Stomach (tissue), 19 donors: ENCODE measurements at places on chromosomes 16 and 17. TPM values are rescaled to one million over a fixed set of nuclear protein-coding genes. Genes with fewer than 3 reads are reported as not detected.

GRCh38 chr16:64540434-64540833 is 581.4 kb downstream of the CDH11 start:
- no peak for DNase-seq
- H3K27ac ChIP-seq: no peak overlapping the region
- no peaks in the 10 kb centered on the region for H3K27me3 ChIP-seq
- H3K36me3 ChIP-seq: no peaks in the 10 kb centered on the region

DNA sequence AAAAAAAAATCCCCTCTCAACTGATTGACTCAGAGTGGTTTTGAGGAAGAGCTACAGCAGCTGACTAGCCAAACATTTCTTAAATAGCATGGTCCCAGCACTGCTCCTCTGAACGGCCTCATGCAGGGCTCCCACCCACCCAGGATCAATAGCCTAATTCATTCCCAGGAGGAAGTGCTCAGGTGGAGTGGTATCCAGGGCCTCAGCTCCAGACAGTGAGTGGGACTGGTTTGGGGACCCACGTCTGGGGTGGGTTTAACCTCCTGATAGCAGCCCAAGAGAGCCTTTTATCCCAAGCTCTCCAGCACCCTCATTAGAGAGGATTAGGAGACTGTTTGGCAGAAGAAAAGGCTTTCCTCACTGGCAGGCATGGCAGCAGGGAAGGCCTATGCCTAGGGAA is 68.5 kb upstream of the CDH5 start:
- H3K27ac ChIP-seq: no peak overlapping the region
- no peaks in the 10 kb centered on the region for H3K36me3 ChIP-seq
- no peak for DNase-seq
- H3K4me3 ChIP-seq: no peak overlapping the region
- no peaks in the 10 kb centered on the region for H3K27me3 ChIP-seq

DNA sequence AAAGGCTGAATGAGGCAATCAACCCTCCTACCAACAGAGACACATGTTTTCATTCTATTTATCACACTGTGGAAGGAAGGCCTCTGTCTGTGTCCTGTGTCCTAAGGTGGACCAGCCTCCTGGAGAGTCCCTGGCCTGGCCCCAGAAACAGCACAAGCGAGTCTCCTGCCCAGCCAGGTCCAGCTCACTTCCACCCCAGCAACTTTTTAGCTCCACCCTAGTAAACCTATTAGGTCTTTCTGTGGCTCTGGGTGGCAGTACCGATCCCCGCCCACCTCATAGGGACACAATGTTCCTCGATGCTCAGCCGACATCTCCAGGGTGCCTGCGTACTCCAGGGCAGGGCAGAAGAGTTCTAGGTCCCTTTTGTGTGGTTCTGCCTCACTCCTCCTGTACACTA is 10.7 kb downstream of the DRC3 start:
- no peaks in the 10 kb centered on the region for H3K4me1 ChIP-seq
- H3K27me3 ChIP-seq: no peaks in the 10 kb centered on the region
- H3K4me3 ChIP-seq: no peak overlapping the region
- DNase-seq: peak; percentile 58

IGFBP4 gene
- 239 TPM for total RNA-seq

- DNase-seq: no peak
- H3K27me3 ChIP-seq: no peaks in the 10 kb centered on the region
- H3K27ac ChIP-seq: peak overlapping the region; percentile 81
- H3K4me1 ChIP-seq: no peaks in the 10 kb centered on the region
- no peak overlapping the region for H3K4me3 ChIP-seq
These were observed 35.2 kb downstream of the GJC1 start for GRCh38 chr17:44794851-44795413.

DNA sequence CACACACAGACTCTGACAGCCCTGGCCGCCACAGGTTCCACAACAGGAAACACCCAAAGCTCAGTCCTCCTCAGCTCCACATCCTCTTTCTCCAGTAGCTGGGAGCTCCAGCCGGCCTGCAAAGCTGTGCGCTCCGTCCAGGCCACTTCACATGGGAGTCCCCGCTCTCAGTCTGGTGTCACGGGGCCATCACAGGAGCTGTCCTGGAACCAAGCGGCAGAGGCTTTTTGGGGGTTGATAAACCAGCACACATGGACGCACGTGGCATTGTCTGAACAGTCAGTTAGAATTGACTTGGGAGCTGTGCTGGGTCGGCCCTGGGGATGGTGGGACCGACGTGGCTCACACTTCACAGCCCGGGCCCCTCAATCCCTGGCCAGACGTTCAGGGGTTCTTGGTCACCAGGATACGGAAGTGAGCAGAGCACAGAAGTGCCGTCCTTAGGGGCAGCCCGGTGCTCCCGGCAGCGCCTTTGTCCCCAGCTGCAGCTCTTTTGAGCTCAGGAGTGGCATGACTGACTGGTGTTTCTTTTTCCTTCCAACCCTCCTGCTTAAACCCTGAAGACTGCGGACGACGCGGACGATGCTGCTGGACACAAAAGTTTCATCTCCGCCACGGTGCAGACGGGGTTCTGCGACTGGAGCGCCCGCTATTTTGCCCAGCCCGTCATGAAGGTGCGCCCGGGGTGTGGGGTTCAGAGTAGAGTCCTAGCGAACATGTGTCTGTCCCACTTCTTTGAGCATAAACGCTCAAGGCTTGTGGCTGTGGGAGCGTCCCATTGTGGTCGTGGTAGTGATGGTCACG is 66.6 kb upstream of the CHMP6 start:
- no peak overlapping the region for H3K4me3 ChIP-seq
- H3K36me3 ChIP-seq: peaks cover 88% of the 10 kb centered on the region
- H3K4me1 ChIP-seq: peaks cover 1% of the 10 kb centered on the region
- no peak overlapping the region for H3K27ac ChIP-seq
- no peaks in the 10 kb centered on the region for H3K27me3 ChIP-seq
- no peak for DNase-seq

- peak; percentile 38 for DNase-seq
- no peaks in the 10 kb centered on the region for H3K4me1 ChIP-seq
- H3K27me3 ChIP-seq: no peaks in the 10 kb centered on the region
- H3K4me3 ChIP-seq: peak overlapping the region; percentile 7
These were observed 146.6 kb downstream of the USP22 start for GRCh38 chr17:20896153-20896649.

GRCh38 chr17:19342611-19343255 is 19.8 kb downstream of the B9D1 start:
- H3K27me3 ChIP-seq: no peaks in the 10 kb centered on the region
- peak overlapping the region; percentile 26 for H3K27ac ChIP-seq
- DNase-seq: no peak

DNA sequence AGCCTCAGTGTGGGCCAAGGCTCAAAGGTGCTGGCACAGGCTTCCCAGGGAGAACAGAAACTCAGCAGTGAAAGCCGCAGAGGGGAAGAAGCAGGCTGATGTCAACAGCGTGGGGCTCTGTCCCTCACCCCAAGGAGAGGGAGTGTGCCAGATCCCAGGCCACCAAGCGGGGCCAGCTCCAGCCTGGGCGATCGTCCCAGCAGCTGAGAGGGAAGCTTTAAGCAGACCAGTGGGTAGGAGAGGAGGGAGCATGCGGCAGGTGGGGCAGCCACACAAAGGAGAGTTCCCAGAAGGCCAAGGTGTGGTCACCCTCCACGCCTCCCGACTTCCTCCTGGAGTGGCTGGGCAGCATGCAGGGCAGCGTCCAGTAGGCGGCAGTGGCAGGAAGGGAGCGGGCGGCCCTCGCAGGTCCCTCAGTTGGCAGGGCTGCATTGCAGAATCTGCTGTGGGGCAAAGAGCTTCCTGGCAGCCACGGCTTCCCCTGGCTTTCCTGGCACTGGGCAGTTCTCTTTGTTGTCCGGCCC is 6.0 kb downstream of the SYNGR2 start:
- peak overlapping the region; percentile 97 for H3K27ac ChIP-seq
- DNase-seq: peak; percentile 96
- no peaks in the 10 kb centered on the region for H3K27me3 ChIP-seq
- H3K4me3 ChIP-seq: no peak overlapping the region

- no peak overlapping the region for H3K4me3 ChIP-seq
- H3K27ac ChIP-seq: peak overlapping the region; percentile 85
- H3K27me3 ChIP-seq: no peaks in the 10 kb centered on the region
These were observed 69.8 kb upstream of the PLCG2 start for GRCh38 chr16:81709016-81709900.

- no peaks in the 10 kb centered on the region for H3K36me3 ChIP-seq
- no peak overlapping the region for H3K4me3 ChIP-seq
- no peaks in the 10 kb centered on the region for H3K27me3 ChIP-seq
These were observed 73.8 kb downstream of the XYLT1 start for GRCh38 chr16:17396762-17397498.

- no peak for DNase-seq
- H3K27ac ChIP-seq: no peak overlapping the region
- H3K4me3 ChIP-seq: no peak overlapping the region
- no peaks in the 10 kb centered on the region for H3K27me3 ChIP-seq
These were observed 12.8 kb upstream of the CBFB start for GRCh38 chr16:67016143-67016542.

- H3K4me3 ChIP-seq: peak overlapping the region; percentile 92
- H3K27me3 ChIP-seq: no peaks in the 10 kb centered on the region
- peak; percentile 93 for DNase-seq
- H3K27ac ChIP-seq: peak overlapping the region; percentile 100
- no peaks in the 10 kb centered on the region for H3K36me3 ChIP-seq
- peaks cover 58% of the 10 kb centered on the region for H3K4me1 ChIP-seq
These were observed 1.0 kb upstream of the HEXIM2 start for GRCh38 chr17:45160447-45161287.

DNA sequence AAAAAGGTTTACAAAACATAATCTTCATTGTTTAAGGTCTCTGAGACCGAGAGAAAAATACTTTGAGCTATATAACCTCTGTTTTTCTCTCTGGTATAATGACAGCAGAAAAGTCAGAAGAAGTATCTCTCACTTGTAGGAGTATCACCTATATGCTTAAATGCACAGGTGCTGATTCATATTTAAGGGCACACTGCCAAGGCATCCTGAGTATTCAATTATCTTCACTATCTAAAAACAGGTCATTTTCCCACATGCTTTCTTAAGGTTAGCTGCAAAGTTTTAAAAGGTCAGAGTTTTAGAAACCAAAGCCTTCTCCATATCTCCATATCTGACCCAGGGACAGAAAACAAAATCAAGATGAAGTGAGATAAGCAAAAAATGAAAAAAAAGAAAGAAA is 99.3 kb upstream of the C17orf78 start:
- H3K27me3 ChIP-seq: no peaks in the 10 kb centered on the region
- no peak overlapping the region for H3K27ac ChIP-seq
- H3K4me1 ChIP-seq: peaks cover 4% of the 10 kb centered on the region

DNA sequence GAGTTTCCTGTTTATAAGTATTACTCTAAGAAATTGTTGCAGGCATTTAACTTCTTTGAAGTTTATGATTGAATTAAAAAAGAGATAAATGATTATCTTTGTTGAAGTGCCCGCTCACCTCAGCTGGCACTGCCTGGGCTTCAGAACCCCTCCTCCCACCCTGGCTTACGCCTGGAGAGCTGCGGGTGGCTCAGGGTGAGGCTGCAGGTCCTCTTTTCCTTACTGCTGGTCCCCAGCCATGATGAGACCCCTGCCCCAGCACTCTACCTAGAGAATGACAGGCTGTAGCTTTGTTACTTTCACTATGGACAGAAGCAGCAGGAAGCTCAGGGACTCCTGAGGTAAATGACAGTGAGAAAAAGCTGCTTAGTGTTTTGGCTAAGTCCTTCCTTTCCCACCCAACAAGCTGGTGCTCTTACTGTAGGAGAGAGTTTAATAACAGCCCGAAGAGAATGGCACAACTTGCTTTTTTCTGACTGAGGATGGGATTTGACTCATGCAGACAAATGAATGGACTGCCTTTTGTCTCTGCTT is 62.1 kb downstream of the EPN2 start:
- H3K27me3 ChIP-seq: no peaks in the 10 kb centered on the region
- no peak for DNase-seq
- peak overlapping the region; percentile 43 for H3K27ac ChIP-seq
- no peaks in the 10 kb centered on the region for H3K36me3 ChIP-seq

GRCh38 chr16:12010388-12011251 is 34.1 kb downstream of the SNX29 start:
- H3K27me3 ChIP-seq: no peaks in the 10 kb centered on the region
- H3K4me1 ChIP-seq: no peaks in the 10 kb centered on the region
- H3K4me3 ChIP-seq: no peak overlapping the region
- H3K27ac ChIP-seq: no peak overlapping the region
- DNase-seq: no peak

NOL11 gene
- total RNA-seq: 53.2 TPM

DNA sequence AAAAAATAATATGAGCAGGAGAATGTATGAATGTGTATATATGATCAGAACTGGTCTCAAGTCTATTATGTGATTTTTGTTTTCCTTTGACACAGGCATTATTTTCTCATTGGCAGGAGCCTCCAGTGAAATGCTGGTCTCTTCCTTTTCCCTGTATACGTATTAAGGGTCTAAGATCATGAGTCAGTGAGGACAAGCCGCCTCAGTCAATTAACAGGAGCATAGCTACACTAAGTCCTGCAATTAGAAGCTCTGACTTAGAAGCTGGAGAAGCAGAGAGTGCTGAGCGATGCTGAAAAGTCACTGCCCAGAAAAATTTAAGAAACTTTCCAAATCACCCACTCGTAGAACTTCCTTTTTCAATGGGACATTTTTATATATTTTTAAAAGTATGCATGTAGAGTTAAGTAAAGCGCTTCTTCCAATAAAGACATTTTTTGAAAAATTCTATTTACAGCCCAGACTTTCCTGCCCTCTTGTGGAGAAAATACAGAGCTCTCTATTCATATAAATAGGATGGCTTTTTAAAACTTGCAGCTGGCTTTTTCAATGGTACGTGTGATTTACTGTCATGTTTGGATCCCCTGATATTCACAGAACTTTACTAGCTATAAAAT is 70.2 kb upstream of the PSMD7 start:
- H3K4me3 ChIP-seq: no peak overlapping the region
- H3K4me1 ChIP-seq: peaks cover 7% of the 10 kb centered on the region
- H3K27me3 ChIP-seq: no peaks in the 10 kb centered on the region
- no peaks in the 10 kb centered on the region for H3K36me3 ChIP-seq
- no peak for DNase-seq

DNA sequence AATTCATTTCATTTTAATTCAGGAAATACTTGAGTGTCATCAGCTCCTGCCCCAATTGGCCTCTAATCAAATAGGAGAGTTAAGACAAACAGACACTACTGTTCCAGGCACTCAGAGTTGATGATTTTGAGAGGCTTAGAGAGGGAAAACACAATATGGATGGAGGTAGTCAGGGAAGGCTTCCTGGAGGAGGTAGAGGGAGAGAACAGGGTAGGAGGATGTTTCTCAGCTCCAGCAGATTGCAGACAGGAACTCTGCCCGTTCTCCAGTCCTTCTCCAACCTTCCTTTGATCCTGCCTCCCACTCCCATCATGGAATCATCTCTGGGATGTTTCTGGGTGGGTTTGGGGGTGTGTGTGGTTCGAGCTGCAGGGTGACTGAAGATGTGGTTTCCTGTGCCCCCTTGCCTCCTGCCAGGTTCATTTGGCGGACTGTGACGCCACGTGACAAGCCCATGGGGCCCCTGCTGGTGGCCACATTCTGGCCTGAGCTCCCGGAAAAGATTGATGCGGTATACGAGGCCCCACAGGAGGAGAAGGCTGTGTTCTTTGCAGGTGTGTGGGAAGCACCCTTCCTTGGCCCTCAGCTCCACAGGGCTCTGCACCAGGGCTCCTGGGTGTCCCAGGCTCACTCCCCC is 12.2 kb upstream of the LPCAT2 start:
- no peak overlapping the region for H3K27ac ChIP-seq
- peaks cover 34% of the 10 kb centered on the region for H3K4me1 ChIP-seq
- H3K27me3 ChIP-seq: no peaks in the 10 kb centered on the region

KRTAP9-7 gene
- total RNA-seq: not detected
